Tongue (tissue), 3 donors: ENCODE measurements at places on chromosomes 11 and 22. TPM values are rescaled to one million over a fixed set of nuclear protein-coding genes. Genes with fewer than 3 reads are reported as not detected.

Gene MPZL2
- total RNA-seq: 27.2 TPM

Gene CCDC117
- 29.3 TPM for total RNA-seq

Gene SULT4A1
- total RNA-seq: 0.92 TPM

Gene LZTR1
- total RNA-seq: 38.3 TPM

Gene ADAMTS8
- total RNA-seq: 23.6 TPM

DNA sequence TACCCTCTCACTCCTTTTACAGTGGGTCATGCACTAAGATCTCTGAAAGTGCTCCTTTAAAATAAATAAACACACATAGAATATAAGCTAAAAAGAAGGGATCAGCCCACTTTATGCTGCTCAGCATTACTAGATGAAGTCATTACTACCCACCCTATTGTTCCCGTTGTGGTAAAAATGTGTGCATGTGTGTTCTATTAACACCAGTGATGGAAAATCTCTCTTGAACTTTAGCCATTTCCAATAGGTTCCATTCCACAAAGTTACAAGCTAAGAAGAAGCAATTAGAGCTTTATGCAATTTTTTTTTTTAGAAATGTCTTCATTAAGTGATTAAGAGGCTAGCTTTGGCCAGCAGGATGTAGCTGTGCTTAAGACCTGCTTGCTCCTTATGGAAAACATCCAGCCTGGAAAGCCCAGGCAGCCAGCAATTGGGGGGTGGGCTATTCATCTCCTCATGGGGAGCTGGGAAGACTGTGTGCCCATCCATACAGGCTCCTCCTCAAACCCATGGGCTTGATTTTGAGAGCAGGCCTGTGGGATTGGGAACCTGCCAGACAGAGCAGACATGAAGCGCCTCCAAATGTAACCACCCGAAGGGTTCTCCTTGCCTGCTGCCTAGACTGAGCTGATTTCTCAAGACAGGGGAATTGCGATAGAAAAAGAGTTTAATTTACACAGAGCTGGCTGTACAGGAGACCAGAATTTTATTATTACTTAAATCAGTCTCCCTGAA lies 92.9 kb upstream of the PARVA start:
- no peak for DNase-seq

DNA sequence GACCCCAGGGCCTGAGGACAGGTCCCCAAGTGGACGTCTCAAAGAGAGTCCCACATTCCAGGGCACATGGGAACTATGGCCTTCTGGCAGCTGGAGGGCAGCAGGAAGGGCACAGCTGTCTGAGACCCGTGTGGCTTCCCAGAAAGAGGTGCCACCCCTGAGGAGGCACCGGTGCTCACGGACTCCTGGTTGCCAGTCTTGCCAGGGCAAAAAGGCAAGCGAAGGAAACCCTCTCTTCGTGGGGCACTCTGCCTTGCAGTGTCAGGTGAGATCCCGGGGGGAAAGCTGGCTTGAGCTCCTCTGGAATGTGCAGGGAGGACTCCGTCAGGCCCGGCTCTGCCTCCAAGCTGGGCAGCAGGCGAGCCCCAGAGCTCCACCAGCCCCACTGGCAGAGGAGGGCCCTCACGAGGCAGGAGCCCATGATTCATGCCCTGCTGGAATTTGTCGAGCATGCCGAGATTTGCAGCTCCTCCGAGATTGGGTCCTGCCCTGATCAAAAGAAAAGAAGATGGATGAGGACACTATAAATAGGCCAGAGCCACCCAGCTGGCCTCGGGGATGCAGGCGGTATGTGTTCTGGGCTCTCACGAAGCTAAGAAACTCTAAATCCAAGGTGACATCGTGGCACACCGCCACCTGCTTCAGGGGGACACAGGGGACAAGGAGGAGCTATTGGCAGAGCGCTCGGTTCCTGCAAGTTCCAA lies 9.9 kb upstream of the CELSR1 start:
- DNase-seq: peak; percentile 54

DNA sequence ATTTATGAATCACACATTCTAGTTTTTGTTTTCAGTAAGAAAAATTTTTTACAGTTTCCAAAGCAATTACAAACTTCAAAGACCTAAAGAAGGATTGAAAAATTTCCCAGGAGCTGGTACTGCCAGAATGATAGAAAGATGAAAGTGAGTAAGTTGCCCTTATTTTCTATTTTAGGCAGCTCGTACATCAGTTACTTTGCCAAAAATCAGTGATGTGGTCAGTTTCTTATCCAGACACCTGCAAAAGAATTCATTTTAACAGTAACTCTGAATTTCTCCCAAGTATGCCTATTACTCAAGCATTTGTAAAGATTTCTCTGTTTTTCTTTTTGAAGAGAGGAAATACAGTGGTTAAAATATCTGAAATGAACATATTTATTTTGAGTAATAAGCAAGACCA lies 976.3 kb upstream of the RAG2 start:
- no peak for DNase-seq

- peak; percentile 86 for DNase-seq
These were observed 755.8 kb downstream of the NTM start for GRCh38 chr11:132125988-132126871.

DNA sequence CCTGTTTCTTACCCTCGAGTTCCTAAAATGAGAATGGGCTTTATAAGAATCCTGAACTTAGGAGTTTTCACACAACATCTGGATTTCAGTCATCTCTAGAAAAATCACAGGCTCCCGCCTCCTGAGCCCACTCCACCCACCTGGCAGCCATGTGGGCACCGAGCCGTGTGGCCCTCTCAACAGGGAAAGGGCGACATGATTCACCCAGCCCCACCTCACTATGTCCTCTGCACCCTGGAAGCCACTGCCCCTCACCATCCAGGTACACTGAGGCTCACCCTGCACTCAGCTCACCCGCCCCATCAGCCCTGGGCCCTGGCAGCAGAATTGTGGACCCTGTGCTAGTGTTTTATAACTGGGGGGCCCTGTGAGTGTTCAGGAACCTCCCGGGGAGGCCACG lies 101.5 kb downstream of the SHANK2 start:
- no peak for DNase-seq

DNA sequence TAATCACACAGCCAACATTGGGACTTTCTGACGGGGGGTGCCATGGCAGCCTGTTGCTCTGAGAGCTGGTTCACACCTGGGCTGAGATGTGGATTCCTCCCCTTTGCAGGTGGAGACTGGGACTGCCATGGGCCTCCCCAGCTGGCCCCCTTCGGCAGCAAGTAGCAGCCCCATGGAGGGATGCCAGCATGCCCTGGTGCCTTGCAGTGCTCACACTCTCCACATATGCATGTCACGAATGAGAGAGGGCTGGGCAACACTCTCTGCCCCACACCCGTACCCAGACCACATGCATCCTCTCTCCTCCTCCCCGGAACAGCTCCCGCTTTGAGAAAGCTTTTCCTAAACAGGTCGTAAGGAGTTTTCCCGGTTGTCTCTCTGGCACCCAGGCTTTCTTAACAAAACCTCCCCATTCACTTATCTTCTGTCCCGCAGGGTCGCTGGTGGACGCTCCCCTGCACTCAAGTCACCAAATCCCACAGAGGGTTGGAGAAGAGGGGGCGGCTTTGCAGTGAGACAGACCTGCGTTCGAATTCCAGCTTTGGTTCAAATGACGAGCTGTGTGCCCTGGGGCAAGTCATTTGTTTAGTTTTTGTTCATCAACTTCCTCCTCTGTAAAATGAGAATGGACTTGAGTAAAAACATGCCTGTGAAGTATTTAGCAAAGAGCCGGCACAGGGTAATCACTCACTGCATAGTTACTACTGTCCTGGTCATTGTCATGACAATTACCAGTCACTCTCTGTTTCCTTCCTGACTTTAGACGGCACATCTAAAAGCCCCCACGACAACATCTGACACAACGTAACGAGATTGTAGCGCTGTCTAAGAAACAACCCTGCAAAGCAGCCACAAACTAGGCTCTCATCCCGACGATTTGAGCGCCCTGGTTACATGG lies 231.3 kb upstream of the B3GAT1 start:
- DNase-seq: no peak

DNA sequence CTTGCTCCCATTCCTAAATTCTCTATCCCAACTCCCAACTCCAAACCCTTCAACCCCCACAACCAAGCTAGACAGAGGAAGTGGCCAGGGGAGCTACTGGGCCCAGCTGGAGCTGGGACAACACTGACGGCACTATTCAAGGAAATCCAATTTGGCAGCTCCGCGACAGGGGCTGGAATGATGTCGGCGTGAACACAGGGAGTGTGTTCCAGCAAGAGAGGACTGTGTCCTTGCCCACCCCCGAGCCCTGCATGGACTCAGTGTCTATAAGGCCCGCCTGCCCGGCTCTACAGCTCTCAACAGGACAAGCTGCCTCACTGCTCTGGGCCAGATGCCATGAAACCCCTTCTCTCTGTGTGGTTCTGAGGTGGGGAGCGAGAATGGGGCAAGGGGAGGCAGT lies 11.3 kb downstream of the PCSK7 start:
- peak; percentile 93 for DNase-seq

GRCh38 chr22:30728826-30729225 lies 34.2 kb downstream of the OSBP2 start:
- DNase-seq: no peak

DNA sequence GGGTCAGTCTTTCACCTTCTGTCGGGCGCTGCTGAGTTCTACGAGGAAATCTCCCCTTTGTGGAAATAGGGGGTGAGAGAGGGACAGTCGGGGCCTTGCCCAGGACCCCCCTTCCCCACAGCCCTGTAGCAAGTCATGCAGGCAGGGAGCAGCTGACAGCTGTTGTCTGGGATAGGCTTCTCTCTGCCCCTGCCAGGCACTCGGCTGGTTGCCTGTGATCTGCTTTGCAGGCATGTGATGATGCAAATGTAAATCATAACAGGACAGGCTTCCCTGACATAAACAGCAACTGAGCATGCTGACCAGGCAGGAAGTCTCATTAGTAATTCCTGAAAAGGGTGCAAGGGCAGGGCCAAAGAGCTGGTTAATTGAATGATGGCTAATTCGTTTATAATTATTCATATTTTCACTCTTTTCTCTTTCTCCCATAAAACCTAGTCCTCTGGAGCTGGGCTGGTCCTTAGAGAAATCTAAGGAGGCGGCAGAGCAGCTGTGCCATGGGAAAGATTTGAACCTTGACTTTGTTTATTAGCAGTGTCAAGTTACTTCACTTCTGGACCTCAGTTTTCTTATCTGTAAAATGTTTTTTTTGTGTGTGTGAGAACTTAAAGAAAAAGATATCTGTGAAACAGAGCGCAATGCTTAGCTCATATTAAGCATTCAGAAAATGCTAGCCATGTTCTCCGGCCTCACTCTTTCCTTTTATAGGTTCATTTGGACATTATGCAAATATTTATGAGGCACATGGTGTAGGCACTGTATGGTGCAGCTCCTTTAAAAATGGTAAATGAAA lies 129.7 kb downstream of the LDLRAD3 start:
- peak; percentile 96 for DNase-seq

GRCh38 chr22:32699686-32700085 lies 101.8 kb upstream of the TIMP3 start:
- DNase-seq: no peak
